ENCODE measurements at places on chromosomes 1 and 21.
A peak's percentile ranks its signal among the peaks of the same experiment; 100 is the strongest.

- no peak for DNase-seq
Observed at GRCh38 chr1:5744341-5744740, 247.9 kb downstream of the NPHP4 start.

DNA sequence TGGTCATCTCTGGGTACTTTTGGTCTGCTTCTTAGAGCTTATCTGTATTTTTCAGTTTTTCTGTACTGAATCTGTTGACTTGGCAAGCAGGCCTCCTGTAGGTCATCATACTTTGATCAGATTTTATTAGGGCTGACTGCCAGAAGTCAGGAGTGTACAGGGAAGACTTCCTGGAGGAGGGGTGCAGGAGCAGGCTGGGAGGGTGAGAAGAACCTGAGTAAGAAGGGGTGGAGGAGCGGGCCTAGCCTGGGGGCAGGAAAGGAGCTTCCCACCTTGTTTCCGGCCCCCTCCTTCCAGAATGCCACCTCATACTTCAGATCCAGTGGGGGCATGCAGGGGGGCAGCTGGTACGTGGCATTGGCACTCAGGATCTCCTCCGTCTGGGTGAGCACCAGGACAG, 18.3 kb upstream of the IL22RA1 start:
- no peak for DNase-seq

GRCh38 chr1:233294913-233295236, 650 bp downstream of the PCNX2 start:
- DNase-seq = peak; percentile 88

- no peak for DNase-seq
Observed at GRCh38 chr21:20108016-20108415, 890.2 kb upstream of the NCAM2 start.

- DNase-seq = no peak
Observed at GRCh38 chr1:89100412-89100811, 25.5 kb downstream of the GBP2 start.

GRCh38 chr1:152398812-152399698, 15.0 kb downstream of the CRNN start:
- DNase-seq = peak; percentile 47

- no peak for DNase-seq
Observed at GRCh38 chr1:166165661-166166328, 1.0 kb downstream of the FAM78B start.

DNA sequence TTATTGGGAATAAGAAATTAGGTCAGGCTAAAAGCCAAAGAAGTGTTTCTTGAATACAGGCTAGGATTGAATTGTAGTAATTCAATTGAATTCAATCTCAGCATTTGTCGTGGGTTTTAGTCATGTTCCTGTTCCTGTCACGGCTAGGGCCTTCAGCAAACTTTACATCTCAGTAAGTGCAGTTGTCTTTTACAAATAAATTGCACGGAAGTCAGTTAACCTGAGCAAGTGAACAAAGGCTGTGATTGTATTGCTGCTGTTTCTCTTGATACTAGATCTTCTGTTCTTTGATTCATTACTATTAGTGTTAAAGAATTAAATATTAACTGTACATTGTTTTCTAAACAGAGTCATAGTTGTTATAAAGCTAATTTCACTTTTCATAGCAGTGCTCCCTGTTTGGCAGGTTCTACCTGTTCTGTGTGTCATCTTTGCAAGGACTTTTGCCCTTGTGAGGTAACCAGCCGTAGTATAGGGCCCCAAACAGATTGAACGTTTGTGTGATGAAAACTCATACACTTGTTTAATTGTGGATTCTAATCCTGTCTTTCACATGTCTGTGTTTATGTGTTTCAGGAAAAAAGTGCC, 164.4 kb downstream of the EDEM3 start:
- no peak for DNase-seq

GRCh38 chr1:45473302-45473701, 17.7 kb downstream of the TESK2 start:
- DNase-seq = no peak

GRCh38 chr1:69943030-69943429, 262.3 kb downstream of the LRRC40 start:
- DNase-seq = no peak

- DNase-seq = no peak
Observed at GRCh38 chr1:96544831-96545221, 176.8 kb upstream of the PTBP2 start.

- DNase-seq = no peak
Observed at GRCh38 chr1:82153272-82153629, 352.5 kb downstream of the ADGRL2 start.

DNA sequence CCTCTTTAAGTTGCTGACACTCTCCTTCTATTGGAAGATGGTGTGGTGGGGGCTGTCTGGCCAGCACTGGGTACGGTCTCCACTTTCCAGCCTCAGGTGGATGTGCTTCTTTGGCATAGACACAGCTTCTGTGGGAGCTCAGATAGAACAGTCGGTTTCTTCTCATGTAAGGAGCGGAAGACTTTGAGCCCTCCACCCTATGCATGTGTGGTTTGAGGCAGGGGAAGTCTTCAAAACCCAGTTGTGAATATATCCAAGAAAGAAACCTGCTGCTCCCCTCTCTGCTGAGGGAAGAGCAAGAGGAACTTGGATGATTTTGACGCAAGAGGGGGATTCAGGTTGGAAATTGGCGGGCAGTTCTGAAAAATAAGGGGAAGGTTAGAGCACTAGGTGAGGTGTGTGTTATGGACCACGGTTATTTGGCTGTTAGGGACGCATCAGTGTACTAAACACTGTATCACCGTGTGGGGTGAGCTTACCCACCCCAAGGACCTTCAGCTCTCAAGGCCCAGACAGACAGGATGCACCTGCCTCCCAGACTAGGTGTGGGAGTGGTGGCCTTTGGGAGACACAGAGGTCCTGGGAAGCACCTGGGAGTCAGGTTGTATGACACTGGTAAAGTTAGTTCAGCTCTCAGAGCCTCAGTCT, 36.2 kb downstream of the IL6R start:
- no peak for DNase-seq

DNA sequence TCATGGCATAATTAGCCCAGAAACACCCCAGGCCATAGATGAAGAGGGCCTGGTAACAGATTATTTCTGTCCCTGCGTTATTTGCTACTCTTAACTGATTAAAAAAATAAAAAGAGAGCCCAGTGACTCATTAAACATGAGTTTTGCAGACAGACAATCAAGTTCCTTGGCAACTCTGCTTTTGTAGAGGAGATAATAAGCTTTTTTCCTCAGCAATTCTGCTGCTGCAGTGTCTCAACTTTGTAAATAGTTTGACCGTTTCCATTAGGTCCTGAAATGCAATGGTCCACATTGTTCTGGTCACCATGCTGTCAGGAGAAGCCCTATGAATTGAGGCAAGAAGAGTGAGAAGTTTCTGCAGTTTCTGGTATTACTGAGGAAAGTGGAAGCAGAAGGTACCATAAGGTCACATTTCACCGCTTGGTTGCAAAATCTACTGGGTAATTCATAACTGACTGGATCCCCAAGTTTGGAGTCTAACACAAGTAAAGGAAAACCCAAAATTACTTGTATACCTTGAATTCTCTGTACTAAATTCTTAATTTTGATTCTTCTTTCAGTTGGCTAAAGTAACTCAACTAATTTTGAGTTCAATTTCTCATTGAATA, 139.5 kb downstream of the ZZZ3 start:
- DNase-seq = peak; percentile 44

- peak; percentile 56 for DNase-seq
Observed at GRCh38 chr1:178119628-178120027, 25.7 kb downstream of the RASAL2 start.

- no peak for DNase-seq
Observed at GRCh38 chr1:36796106-36796590, 238.2 kb downstream of the GRIK3 start.

DNA sequence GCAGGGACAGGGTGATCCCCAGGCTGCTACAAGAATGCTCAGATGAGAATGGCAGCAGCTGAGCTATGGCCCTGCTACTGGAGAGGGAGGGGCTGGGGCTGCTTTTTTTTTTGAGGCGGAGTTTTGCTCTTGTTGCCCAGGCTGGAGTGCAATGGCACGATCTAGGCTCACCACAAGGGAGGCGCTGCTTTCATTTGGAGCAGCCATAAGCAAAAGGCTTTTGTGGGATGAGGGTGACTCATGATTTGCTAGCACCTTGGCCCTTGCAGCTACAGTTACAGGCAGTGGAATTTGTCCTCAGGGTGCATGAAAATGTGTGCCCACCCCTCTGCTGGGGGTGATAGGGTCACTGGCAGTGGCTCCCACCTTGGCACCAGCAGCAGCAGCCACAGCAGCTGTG, 32.4 kb upstream of the CYP4A22 start:
- DNase-seq = peak; percentile 48

DNA sequence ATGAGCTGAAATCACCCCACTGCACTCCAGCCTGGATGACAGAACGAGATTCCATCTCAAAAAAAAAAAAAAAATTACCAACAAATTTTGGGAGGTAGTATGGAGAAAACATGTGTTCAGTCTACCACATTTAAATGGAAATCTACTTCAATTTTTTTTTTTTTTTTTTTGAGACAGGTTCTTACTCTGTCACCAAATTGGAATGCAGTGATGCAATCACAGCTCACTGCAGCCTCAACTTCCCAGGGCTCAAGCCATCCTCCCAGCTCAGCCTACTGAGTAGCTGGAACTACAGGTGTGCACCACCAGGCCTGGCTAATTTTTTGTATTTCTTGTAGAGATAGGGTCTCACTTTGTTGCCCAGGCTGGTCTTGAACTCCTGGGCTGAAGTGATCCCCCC, 82.1 kb downstream of the GFI1 start:
- DNase-seq = peak; percentile 83

GRCh38 chr1:200588698-200589097, 31.9 kb downstream of the KIF14 start:
- DNase-seq = no peak

GRCh38 chr1:106621853-106622252, 434.6 kb upstream of the PRMT6 start:
- DNase-seq = no peak

DNA sequence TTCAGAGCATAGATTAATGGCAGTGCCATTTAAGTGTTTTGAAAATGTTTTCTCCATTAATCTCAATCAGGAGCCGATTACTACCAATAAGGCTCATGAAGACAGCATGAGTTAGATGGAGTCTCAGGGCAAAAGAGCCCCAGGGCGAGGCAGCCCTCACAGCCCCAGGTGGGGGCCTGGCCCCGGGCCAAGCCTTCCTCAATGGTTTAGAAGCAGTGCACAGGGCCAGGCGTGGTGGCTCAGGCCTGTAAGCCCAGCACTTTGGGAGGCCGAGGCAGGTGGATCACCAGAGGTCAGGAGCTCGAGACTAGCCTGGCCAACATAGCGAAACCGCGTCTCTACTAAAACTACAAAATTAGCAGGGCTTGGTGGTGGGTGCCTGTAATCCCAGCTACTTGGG, 348.1 kb upstream of the VAMP3 start:
- DNase-seq = no peak
